ENCODE measurements at places on chromosomes 7 and 10. TPM values are rescaled to one million over a fixed set of nuclear protein-coding genes. Genes with fewer than 3 reads are reported as not detected.

DNA sequence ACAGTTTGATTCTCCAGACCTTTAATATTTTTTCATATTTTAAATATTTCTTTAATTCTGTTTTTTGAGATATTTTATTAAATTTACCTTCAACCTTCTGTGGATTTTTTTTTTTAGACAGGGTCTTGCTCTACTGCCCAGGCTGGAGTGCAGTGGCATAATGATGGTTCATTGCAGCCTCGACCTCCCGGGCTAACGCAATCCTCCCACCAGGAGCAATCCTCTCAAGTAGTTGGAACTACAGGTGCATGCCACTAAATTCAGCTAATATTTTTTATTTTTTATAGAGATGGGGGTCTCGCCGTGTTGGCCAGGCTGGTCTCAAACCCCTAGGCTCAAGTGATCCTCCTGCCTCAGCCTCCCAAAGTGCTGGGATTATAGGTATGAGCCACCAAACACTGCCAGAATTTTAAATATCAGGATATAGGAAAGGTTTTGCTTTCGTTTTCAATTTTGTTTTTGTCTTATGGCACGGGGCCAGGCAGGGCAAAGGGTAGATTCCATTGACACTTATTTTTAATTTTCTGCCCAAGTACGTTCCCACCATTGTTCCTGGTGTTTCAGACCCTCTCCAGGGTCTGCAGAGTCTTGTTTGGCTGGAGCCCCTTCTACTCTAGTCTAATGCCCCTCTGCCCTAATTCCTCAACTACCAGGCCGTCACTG, 1.2 kb downstream of the TACC2 start:
- no peak for DNase-seq

DNA sequence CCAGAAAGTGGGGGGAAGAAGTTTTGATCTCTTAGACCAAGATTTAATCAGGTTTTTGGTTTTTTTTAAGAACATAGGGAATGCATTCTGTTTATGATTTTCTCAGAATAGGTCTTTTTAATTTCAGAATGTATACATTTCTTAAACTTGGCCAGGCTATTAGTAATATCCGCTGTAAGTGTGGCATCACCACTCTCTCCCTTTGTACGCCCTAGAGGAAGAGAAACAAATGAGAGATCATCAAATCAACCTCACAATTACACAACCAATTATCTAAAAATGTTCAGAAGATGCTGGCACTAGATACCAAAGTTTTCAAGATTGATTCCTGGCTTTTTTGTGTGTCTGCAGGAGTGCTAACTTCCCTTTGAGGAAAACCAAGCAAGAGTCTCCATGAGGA, 70.0 kb downstream of the KLF6 start:
- DNase-seq, result no peak

- peak; percentile 63 for DNase-seq
Observed at GRCh38 chr7:39720586-39720985, 97.2 kb downstream of the RALA start.

STEAP4 gene
- 11.9 TPM for total RNA-seq

GRCh38 chr10:38072552-38072951, 21.6 kb upstream of the ZNF37A start:
- no peak for DNase-seq

DNA sequence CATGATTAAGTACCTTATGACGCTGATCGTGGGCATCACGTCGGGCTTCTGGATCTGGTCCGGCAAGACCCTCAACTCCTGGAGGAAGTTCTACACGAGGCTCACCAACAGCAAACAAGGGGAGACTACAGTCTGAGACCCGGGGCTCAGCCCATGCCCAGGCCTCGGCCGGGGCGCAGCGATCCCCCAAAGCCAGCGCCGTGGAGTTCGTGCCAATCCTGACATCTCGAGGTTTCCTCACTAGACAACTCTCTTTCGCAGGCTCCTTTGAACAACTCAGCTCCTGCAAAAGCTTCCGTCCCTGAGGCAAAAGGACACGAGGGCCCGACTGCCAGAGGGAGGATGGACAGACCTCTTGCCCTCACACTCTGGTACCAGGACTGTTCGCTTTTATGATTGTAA, 2.5 kb downstream of the FZD1 start:
- peak; percentile 27 for DNase-seq

DNA sequence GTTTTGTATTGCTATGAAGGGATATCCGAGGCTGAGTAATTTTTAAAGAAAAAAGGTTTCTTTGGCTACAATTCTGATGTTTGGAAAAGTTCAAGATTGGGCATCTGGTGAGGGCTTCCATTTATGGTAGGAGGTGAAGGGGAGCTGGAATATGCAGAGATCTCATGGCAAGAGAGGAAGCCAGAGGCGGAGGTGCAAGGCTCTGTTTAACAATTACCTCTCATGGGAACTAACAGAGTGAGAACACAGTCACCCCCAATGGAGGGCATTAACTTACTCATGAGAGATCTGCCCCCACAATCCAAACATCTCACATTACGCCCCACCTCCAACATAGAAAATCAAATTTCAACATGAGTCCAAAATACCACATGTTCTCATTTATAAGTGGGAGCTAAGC, 62.0 kb downstream of the AKR1D1 start:
- no peak for DNase-seq

CCZ1B gene
- 49.0 TPM for total RNA-seq

DNA sequence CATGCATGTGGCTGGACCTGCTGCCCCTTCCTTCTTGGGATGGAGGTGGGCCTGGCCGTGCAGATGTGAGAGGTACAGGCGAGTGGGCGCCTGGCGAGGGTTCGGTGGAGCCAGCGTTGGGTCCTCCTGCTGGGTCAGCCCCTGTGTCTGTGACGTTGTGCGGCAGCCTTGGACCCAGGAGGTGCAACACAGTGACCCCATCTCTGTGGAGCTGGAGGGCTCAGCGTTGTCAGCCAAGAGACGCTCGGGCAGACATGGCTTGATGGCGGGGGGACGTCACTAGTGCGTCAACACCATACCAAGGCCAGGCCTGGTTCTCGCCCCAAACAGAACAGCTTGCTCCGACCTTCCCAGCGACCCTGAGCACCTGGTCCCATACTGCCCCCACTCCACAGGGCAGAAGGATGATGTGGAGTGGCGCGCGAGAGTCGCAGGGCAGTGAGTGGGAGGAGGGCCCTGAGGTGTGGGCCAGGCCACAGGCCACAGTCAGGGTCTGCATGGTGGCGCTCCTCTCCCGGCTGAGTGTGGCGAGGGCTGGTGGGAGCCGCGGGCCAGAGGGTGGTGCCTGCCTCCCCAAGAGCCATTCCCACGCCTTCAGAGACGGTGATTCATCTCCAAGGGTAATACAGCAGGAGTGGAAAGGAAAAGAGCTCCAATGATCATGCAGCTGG, 184.4 kb downstream of the DNAJB6 start:
- DNase-seq, result no peak

All from tongue (tissue), 3 donors.